Smooth muscle cell of the umbilical artery (primary cell): ENCODE measurements at places on chromosomes 6 and 20. TPM values are rescaled to one million over a fixed set of nuclear protein-coding genes. Genes with fewer than 3 reads are reported as not detected.

WFDC12 gene
- not detected in 2 replicates for total RNA-seq

RAET1E gene
- total RNA-seq = 0.14 TPM in 1 of 2 replicates, not detected in the other

PSMB9 gene
- total RNA-seq = 11.6 and 12.9 TPM in 2 replicates

SLC13A3 gene
- total RNA-seq = 1.5 and 3.9 TPM in 2 replicates

HLA-DQB1 gene
- not detected in 2 replicates for total RNA-seq

TRAPPC3L gene
- total RNA-seq = 0.30 TPM in 1 of 2 replicates, not detected in the other

C2 gene
- 0.42 and 0.89 TPM in 2 replicates for total RNA-seq

LY6G6D gene
- not detected in 2 replicates for total RNA-seq

TGM2 gene
- total RNA-seq = 1,934 and 2,042 TPM in 2 replicates

KIF6 gene
- 0.30 and 0.55 TPM in 2 replicates for total RNA-seq

RPP21 gene
- total RNA-seq = 19.3 and 29.1 TPM in 2 replicates

PRSS16 gene
- 0.18 TPM in 1 of 2 replicates, not detected in the other for total RNA-seq

FLRT3 gene
- total RNA-seq = 5.8 and 24.3 TPM in 2 replicates

CALHM6 gene
- 0.42 and 2.1 TPM in 2 replicates for total RNA-seq

SLC17A9 gene
- total RNA-seq = 28.8 and 58.5 TPM in 2 replicates
